ENCODE measurements at places on chromosomes 7 and 10. TPM values are rescaled to one million over a fixed set of nuclear protein-coding genes. Genes with fewer than 3 reads are reported as not detected.

The ADAM8 gene
- total RNA-seq: 16.3 TPM

The TAF5 gene
- total RNA-seq: 7.7 TPM

- DNase-seq: no peak
These were observed 229.8 kb upstream of the HDAC9 start for GRCh38 chr7:18265611-18266281.

GRCh38 chr10:17143055-17143690 is 13.6 kb upstream of the CUBN start:
- no peak for DNase-seq

GRCh38 chr10:97063983-97064837 is 121.5 kb downstream of the SLIT1 start:
- DNase-seq: no peak

- no peak for DNase-seq
These were observed 56.1 kb downstream of the ZNF783 start for GRCh38 chr7:149317986-149318672.

DNA sequence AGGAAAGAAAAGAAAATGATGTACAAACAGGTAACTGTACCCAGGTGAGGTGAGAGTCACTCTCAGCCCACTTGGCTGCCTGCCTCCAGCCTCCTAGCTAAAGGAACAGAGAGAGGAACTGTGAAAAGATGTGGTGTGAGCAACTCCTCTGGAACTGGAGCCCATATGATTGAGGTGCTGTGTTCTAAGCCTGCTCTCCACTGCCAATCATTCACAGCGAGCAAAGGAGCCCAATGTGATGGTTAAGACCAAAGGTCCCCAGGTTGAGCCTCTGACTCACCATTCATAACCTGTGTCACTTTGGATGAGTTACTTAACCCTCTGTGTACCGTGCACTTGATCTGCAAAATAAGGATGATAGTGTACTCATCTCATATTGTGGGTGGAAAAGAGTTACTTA is 868.1 kb upstream of the AUTS2 start:
- no peak for DNase-seq

GRCh38 chr7:69465262-69465661 is 133.0 kb upstream of the AUTS2 start:
- no peak for DNase-seq

The ZPBP gene
- not detected for total RNA-seq

DNA sequence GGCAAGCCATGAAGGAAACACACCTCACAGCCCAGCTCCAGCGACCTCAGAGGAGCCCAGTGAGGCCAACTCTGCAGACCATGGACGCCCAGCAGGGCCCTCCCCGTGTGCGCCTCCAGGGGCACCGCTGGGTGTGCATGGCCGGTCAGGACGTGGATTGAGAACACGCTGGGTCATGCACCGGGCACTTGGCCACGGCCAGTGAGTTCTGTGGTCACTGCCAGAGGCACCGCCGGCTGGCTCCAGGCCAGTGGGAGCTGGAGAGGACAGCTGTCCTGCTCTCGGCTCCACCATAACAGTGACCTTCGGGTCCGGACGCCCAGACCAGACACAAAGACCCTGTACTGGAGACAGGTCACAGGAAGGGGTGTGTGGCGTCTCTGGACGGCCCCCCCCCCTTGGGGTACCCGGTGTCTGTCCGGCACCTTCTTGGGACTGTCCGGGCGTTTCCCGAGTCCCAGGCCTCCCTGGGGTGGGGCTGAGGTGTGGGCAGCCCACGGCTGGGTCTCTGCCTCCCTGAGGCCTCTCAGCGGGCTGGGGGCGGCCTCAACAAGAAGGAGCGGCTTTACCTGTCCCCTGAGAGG is 50.4 kb upstream of the NKX6-2 start:
- peak; percentile 10 for DNase-seq

DNA sequence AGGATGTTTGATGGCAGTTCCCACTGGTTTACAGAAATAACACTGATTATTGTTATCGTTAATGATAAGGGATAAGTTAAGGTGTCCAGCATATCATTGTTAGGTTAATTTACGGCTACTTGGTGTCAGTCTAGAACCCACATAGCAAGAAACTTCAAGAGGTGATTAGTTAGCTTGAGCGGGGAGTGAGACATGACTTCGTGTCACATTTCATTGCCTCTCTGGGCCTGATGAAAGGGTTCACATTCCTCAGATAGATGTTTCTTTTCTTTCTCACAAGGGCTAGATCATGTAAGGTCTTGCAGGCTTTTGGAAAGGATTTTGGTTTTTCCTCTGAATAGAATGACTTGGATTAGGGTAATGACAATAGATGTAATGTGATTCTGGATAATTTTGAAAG is 26.7 kb downstream of the WAC start:
- no peak for DNase-seq

The COL26A1 gene
- 44.5 TPM for total RNA-seq

DNA sequence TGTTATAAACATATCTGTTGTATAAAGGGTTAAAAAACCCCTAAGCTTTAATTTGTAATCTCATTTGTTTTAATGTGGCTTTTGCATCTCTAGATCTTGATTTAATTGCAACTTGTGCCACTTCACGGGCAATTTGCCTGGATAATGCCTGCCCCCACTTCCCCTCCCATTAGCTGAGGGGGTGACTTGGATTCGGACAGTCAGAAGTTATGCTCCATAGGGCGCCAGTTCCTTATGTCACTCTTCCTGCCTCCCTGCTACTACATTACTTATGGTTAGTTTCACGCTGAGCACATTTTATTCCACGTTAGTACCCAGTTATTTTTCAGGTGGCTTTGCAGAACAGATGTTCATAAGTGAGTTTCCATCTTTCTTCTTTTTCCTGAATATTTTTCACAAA is 1015.2 kb upstream of the PHF14 start:
- no peak for DNase-seq

DNA sequence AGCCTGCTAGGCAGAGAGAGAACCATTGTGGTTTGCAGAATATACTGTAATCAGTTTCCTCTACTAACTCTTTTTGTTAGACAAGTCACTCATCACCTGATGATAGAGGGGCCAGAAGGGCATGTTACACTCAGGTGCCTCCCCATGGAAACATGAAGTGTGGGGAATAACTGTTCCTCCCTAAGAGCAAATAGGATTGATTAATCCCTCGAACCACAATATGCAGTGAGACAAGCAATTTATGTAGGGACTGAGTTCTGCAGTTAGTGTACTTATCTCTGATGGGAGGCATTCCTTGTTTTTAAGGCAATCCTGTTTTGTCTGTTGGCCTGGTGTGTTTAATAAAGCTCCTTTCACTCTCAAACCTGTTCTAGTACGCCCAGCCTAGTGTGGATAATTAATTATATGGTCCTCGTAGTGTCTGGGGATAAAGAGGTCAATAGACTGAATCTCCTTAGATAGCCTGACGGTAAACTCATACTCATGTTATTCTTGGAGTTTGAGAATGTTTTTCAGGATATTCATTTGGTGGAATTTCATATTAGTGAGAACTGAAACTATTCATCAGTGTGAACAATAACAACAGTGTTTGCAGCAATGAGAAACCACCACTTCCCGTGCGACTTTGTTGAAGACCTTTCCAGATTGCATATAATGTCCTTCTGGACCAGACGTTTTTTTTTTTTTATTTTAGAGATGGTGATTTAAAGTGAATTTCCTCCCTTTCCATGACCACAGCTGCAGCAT is 344.8 kb upstream of the FZD8 start:
- DNase-seq: no peak

DNA sequence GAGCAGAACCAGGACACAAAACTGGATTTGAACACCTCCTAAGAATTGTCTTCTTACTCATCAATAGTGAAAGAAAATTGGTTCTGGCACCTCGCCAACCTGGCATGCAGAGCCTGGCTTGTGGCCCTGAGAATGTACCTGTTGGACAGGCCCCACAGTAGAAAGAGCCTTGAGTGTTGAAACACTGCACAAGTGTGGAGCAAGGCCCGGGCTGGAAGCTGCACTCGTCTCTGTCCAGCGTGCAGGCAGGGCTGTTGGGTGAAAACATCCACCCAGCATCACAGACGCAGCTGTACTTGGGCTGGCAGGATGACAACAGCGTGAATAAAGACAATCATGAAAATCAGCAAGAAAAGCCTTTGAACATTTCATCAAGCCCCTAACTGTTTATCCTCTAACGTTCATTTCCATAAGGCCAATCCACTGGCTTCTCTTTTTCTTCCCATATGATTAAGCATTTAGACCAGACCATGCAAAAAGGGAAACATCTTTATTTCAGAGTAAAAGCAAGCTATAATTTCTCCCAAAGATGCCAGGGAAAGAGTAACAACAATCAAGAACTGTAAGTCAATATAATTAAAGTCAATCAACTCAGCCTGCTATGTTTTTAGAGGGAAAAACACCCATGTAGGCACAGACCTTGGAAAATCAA is 15.6 kb downstream of the CUBN start:
- no peak for DNase-seq

DNA sequence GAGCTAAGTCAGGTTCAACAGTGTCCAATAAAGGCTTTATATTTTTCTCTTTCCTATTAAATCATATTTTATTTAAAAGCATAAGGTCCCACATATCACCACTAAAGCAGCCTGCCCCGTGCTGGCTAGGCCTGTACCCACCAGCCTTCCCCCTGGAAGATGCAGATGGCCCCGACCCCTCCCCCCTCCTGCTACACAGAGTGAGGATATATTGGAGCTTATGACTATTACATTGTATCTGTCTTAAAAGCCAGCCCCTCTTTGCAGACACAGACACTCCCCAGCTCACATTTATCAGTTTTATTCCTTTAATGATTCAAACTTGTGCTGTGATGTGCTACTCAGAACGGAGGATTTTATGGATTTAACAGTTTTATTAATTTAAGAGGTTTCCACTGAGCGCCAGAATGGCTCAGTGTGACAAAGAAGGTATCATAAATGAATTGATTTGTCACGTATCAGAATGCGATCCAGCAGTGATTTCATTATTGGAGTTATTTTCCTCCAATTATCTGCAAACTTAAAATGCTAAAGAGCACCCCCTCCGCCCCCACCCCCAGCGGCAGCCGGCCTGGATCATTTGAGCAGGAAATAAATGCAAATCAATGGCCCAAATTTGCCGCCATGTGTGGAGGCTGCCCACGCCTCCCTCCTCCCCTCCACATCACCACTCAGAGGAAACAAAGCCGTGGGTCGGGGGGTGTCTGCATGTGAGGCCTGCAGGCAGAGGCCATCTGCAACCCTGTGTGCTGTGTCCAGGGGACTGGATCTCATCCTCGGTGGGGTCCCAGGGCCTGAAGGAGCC is 72.6 kb upstream of the ZMIZ1 start:
- no peak for DNase-seq

The TRPV5 gene
- 0.13 TPM for total RNA-seq

DNA sequence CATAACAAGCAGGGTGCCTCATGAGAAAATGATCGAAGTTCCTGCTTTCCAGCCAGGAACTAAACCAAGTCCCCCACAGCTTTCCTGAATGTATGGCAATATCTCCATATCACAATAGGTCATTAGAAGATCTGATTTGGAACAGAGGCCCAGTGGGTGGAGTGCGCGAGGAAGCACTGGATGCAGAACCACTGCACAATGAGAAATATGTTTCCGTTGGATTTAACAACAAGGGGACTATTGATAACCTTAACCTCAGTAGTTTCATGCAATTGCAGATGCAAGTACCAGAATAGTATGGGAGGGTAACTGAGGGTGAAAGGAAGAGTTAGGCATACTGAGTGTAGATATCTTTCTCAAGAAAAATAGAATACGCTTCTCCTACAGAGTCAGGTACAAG is 45.3 kb downstream of the ZPBP start:
- no peak for DNase-seq

The SPRN gene
- 0.12 TPM for total RNA-seq

- no peak for DNase-seq
These were observed 446.5 kb downstream of the LRMDA start for GRCh38 chr10:75877877-75878276.

The DNAJB6 gene
- total RNA-seq: 117 TPM

GRCh38 chr10:115861864-115862263 is 411.1 kb downstream of the GFRA1 start:
- DNase-seq: no peak

- peak; percentile 24 for DNase-seq
These were observed 561 bp downstream of the SHTN1 start for GRCh38 chr10:117004227-117005025.

DNA sequence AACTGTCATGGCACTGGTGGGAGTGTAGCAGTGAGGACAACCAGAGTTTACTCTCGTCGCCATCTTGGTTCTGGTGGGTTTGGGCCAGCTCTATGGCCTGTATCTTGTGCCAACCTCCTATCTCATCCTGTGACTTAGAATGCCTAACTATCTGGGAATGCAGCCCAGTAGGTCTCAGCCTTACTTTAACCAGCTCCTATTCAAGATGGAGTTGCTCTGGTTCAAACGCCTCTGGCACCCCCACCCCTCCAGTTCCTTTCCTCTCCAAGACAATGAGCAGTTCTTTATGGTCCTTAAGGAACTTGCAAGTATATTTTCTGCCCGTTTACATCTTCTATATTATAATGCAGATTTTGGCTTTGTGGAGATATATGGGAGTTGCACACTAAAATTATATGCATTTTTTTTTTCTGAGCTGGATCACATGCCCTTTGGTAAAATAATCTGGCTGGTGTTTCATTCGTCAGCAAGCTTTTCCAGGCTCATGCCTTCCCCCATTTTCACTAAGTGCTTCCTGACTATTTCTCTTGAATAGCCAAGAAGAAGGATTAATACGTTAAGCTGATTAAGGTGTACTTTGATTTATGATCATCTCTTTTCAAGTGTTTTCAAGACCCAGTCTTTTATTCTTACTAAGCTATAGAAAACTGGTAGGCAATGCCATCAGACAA is 11.2 kb upstream of the WIPF3 start:
- no peak for DNase-seq

The TMEM229A gene
- not detected for total RNA-seq

GRCh38 chr10:49344840-49345239 is 45.9 kb downstream of the C10orf71 start:
- DNase-seq: no peak

- no peak for DNase-seq
These were observed 25.0 kb downstream of the ADARB2 start for GRCh38 chr10:1712314-1712713.

DNA sequence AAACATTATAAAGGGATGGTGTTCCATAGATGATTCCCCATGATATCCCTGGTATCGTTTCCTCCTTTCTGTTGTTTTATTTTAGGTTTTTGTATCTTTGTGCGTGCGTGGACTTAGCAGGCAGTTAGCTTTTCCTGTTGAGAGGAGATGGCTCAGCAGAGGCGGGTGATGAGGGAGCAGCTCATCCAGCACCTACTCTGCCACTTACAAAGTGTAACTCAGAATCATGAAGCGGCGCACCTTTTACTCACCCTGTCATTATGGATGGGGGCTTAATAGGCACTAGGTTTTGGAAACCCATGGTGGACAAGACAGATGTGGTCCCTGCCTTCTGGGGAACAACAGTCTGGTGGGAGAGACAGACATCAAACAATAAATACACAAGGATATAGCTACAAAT is 17.1 kb downstream of the FAM241B start:
- no peak for DNase-seq

- DNase-seq: no peak
These were observed 28.2 kb upstream of the SEMA3D start for GRCh38 chr7:85215098-85215497.

DNA sequence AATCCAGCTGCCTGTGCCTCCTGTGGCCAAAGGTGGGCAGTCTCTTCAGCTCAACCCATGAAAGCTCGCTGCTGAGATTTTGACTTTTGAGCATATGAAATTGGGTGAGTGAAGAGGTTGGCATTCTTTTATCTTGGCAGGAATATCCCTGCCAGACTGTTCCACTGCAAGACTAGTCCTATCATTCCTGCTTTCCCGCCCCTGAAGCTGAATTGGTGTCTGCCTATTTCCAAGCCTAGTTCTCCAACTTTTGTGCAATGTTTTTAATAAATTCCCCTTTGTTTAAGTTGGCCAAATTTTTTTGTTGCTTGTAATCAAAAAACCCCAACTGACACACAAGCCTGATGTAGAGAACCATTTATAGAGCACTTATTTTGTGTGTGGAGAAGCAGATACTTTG is 34.8 kb upstream of the BICC1 start:
- DNase-seq: no peak

The DPP6 gene
- 13.1 TPM for total RNA-seq

Measured in progenitor cell of endocrine pancreas (in vitro differentiated cells).